ENCODE measurements at places on chromosomes 7 and 10.

DNA sequence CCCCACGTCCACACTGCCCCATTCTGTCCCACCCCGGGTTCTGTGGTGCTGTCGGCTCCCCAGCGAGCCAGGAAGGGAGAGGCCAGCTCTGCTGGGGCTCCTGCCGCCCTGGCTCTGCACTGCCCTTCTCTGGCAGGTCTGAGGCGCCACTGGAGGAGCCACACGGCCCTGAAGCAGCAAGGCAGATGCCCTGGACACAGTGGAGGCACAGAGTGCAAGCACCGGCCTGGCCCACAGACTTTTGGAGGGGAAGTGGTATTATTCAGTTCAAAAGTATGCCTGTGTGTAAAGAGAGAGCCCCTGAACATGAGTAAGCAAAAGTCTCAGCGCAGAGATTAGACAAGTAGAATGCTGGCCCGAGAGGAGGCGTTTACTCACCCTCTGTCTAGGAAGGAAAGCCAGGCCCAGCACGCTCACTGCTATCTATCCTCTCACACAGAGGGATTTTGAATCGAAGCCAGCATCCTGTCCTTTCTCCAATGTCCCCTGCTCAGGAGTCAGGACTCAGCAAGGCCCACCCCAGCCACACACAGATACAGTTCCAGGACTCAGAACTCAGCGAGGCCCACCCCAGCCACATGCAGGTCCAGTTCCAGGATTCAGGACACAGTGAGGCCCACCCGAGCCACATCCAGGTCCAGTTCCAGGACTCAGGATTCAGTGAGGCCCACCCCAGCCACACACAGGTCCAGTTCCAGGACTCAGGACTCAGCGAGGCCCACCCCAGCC is 115.0 kb downstream of the EGFR start:
- no peak for DNase-seq

GRCh38 chr10:21514818-21515351 is 10.6 kb downstream of the SKIDA1 start:
- DNase-seq: no peak

GRCh38 chr10:69710008-69710888 is 80.2 kb downstream of the FAM241B start:
- no peak for DNase-seq

DNA sequence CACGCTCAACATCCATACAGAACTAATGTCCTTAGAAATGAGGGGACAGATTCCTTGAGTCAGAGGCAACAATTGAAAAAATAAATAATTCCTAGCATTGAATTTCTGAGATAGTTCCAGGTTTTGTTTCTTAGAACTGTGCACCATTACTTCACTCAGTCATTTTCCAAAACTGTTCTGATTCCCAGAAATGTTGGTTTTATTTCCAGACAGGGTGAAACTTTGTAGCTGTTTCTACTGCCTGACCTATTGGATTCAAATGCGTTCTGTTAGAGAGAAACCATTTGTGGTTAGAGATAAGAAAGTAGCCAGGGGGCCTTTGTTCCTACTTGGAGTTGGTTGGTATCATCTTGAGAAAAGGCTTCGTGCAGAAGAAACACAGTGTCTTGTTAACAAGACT is 8.1 kb upstream of the DEPP1 start:
- DNase-seq: no peak

DNA sequence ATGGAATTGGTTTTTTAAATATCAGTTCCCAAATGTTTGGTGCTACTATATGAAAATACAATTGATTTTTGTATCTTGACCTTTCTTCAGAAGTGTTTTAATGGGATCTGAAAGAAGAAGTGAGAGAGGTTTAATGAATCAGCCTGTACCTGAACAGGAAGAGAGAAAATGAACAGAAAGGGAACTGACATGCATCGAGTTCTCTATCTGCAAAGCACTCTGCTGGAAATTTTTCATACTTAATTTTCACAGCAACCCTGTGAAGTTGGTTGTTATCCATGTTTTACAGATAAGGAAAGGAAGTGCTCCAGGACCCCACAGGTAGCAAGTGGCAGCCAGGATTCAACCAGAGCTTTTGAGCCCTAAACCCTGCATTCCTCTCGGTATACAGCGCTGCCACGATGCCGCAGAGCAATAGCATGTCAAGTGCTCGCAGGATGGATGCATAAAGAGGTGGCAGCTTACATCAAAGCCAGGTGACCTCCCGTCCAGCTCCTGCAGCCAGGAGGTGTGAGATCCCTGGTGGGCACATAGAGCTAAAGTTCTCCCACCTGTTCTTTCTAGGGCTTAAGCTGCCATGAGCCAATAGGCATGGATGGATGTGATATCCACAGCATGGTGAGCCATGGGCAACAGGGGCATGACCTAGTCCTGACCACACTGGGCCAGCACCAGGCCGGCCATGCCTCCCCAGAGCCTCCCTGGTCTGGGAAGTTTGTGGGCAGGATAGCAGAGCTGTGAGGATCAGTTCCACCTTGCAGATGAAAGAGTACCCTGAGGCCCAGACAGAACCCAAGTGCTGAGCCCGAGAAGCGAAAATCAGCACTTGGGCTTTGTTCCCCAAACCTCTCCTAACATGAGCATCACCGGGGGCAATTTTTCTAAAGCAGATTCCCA is 57.2 kb downstream of the CALML3 start:
- no peak for DNase-seq
